NCI-H1105 (cell line): ENCODE measurements at places on chromosomes 5 and 9.
A peak's percentile ranks its signal among the peaks of the same experiment; 100 is the strongest.

DNA sequence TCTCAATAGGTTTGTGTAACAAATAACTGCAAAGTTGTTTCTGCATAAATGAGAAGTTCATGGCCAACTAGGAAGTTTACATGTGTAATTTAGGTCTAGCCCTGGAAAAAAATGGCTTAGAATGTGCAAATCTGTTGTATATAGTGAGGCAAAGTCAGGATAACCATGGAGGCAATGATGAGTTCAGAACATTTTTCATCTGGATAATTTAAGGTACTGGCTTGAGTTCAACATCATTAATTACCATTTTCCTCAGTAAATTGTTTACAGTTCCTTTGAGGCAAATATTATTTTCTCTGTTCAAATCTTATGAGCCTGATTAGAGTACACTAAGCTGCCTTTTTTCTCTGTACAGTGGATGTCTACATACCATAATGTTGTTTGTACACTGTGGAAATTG lies 1259.0 kb upstream of the NUDT12 start:
- no peak for DNase-seq

GRCh38 chr5:60719329-60719728 lies 19.4 kb upstream of the DEPDC1B start:
- no peak for DNase-seq

DNA sequence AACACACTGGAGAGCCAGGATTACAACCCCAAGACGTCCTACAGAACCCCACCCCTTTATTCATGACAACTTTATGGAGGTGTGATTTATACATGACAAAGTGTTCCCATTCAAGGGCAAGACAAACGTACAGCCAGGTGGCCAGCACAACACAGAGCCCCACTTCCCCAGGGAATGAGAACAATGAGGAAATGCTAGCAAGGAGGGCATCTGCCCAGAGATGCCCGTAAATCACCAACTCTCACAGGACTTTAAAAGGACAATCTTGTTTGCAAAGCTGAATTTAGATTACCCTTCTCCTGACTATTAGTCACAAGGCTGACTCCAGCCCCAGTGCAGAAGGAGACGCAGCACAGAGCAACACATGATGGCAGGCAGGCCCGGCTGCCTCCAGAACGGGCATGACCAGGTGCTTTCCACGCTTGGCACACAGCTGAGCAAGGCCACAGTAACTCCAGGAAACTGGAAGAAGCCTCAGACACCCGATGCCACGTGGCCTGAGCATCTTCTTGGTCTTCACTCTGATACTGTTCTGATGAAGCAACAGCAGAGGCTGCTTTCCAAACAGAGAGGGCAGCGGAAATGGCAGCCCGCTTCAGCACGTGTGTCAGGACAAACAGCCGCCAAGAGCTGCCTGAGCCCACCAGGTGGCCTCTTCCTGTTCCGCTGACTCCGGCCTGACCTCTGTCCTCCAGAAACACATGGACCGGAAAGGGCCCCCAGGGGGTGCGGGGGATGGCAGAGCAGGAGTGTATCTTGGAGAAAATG lies 51.4 kb downstream of the ROR2 start:
- peak; percentile 1 for DNase-seq

DNA sequence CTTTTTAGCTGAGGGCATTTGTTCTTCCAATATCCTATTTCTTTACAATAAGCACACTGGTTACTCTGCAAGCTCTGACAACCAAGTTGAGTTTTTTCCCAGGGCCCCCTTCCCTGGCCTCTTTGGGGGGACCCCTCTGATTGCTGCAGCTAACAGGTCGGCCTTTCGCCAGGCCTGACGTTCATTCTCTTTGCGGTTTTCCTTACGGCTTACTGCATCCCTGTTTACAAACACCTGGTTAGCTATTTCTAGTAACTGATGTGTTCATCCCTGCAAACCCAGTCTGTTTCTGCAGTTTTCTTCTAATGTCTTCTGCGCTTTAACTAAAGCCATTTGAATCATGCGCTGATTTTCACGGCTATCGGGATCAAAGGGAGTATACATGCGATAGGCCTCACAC lies 37.5 kb upstream of the PPP1R26 start:
- DNase-seq: no peak

- no peak for DNase-seq
These were observed 70.5 kb upstream of the ERBIN start for GRCh38 chr5:65855766-65856315.

DNA sequence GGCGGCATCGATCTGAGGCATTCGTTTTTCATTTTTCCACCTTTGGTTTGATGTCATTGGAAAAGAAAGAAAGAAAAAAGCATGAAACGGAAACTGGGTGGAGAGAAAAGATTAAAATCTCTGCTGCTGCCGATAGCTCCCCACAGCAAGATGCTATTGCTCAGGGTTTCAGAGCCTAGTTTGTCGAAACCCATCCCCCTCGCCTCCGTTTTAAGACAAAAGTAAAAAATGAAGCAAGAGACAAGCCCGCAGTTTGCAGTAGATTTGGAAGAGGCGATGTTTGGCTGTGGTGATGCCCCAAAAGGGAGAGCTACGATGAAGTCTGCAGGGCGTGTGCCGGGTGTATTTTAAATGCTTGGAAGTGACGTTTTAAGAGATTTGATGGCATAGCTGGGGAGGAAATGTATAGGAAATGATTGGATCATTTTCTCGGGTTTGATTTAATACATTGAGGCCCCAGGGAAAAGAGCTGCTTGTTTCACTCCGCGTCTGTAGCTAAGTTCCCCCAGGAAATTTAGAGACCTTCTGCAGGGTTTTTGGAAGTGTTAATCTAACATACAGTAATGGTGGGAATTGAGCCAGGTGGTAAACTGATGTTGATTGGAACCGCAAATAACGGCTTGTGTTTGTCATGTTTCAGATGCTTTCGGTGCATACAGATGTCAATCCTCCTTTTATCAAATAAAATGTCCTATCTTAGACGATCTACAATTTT lies 909 bp downstream of the NDFIP1 start:
- DNase-seq: no peak

GRCh38 chr5:84384604-84385575 lies at the start of gene EDIL3:
Gene EDIL3 (minus strand): TSS chr5:84384880. CDS start chr5:84384374, 506 bp downstream.
- DNase-seq: no peak

- DNase-seq: no peak
These were observed 83.9 kb downstream of the PTPN3 start for GRCh38 chr9:109414125-109414785.
